Urinary bladder (tissue), 4 donors: ENCODE measurements at places on chromosomes 12 and 14.

DNA sequence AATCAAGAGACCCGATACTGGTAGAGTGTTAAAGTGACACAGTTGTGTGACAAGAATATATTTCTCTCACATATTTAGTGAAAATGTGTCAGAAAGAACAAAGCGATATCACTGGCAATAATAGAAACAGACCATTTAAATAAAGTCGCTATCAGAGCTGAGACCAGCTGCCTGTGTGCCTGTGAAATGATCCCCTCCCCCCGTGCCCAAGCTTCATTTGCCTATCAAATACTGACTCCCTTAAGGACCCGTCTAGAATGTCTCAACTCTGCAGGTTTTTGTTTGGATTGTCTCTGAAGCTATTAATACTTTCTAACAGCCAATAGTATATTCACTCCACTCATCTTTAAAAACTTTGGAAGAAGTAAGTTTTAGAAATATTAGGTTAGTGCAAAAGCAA lies 98.9 kb downstream of the EGLN3 start:
- no peak for DNase-seq

- no peak for DNase-seq
Measured at GRCh38 chr12:7282844-7283243, 21.0 kb upstream of the ACSM4 start.

DNA sequence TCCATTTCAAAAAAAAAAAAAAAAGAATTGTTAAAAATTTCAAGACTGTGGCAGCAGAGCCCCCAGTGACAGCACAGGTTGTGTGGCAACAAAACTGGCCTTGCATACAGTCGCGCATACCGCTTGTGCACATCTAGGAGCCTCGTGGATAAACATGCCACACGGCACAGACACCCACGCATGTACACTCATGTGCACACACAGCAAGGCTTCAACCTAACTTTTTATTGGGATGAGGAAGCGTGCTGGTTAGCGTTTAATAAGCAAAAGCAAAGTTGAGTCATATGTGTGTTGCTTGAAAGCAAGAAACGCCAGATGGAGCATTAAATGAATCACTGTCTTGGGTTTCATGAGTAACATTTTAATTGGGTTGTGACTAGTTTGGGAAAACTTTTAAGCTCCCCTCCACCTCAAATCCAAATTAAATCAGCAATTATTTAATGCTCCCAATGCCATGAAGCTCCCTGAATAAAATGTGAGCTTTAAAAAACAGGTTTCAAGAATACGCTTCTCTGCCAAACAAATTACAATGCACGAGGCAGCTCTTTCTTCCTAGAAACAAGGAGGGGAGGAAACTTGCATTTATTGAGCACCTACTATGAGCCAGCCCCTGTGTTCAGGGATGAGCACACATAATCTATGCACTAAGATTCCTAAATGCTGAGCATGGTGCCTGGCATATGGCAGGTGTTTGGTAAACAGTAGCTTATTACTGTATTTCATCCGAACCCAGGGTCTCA lies 35.7 kb upstream of the EML1 start:
- no peak for DNase-seq

- no peak for DNase-seq
Measured at GRCh38 chr12:52215587-52216031, 17.4 kb upstream of the KRT7 start.

GRCh38 chr12:124655698-124656516 lies 88.5 kb upstream of the NCOR2 start:
- peak; percentile 83 for DNase-seq

- DNase-seq, result no peak
Measured at GRCh38 chr12:41966001-41966400, 178.7 kb downstream of the GXYLT1 start.

- no peak for DNase-seq
Measured at GRCh38 chr14:95039993-95040348, 117.4 kb downstream of the DICER1 start.

DNA sequence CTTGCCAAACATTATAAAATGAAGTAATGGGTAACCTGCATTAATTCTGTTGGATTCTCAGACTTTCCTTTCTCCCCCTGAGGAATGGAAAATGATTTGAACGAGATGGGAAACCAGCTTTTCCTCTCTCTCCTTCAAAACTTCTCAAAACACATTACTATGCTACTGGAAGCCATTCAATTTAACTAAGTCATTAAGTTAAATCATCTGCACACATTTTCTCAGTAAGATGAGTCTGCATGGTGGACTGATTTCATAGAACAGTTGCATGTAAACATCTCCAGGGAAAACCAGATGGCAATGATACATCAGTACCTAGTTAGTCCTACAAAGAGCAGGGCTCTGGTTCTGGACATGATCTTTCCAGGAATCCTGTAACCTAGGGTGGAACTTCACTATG lies 59.9 kb downstream of the BMP4 start:
- DNase-seq, result no peak

GRCh38 chr12:63802012-63802608 lies 22.4 kb downstream of the RXYLT1 start:
- DNase-seq, result no peak

DNA sequence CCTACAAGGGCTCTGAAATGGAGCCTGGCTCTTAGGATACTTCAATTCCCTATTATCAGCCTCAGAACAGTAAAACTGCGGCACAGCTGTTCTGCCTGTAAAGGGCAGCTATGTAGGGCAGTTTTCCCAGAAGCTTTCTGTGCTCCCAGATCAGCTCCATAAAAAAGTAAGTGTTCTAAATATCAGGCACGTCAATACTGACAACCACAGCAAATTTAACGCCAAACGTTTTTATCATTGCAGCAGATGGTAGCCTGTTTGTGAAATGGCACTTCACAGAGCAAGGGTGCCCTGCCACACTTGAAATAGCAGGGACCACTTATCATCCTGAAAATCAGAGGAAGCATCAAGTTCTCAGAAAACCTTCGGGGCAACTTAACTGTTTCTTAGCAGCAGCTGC lies 54.8 kb upstream of the PTHLH start:
- no peak for DNase-seq

GRCh38 chr12:87870061-87870460 lies 159.1 kb downstream of the C12orf50 start:
- no peak for DNase-seq

- no peak for DNase-seq
Measured at GRCh38 chr12:63982604-63983295, 138.2 kb downstream of the SRGAP1 start.

DNA sequence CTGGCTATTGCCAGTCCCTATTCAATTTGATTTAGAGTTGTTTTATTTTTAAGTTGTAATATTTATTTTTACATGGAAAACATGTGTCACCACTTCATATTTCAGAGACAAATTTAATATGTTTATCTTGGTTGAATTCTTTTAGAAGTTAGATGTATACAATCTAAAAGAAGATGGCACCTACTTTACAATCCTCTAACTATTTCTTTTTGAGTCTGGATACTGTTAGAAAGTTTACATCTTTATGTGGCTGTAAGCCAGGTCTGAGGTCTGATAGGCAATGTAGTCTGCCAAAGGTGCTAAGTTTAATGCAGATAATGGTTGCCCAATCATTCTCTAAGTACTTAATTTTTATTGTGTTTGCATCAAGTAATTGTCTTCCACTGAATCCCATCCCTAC lies 7.2 kb upstream of the LMO3 start:
- DNase-seq, result no peak

DNA sequence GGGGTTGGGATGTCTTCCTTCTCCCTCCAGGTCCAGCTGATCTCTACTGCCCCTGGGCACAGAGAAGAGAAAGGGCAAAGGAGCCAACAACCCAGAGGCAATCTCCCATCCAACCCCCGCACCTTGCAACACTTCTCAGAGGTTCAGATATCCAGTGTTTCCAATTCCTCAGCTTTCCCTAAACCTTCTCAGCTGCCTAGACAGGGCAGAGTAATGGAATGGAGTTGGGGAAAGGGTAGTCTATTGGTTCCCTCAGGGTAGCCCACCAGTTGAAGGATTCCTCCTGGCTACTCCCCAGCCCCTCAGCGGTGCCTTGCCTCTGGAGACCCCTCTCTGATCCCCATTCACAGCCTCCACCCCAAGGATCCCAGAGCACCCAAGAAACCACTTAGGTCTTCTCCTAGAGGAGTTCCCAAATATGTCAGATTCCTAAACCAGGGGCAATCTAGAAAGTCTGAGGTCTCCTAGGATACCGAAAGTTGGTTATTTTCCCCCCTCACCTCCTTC lies 537 bp downstream of the NFE2 start:
- no peak for DNase-seq

GRCh38 chr12:63129927-63130326 lies 21.1 kb downstream of the AVPR1A start:
- DNase-seq, result no peak

GRCh38 chr12:115273456-115273855 lies 589.5 kb upstream of the TBX3 start:
- DNase-seq, result no peak

DNA sequence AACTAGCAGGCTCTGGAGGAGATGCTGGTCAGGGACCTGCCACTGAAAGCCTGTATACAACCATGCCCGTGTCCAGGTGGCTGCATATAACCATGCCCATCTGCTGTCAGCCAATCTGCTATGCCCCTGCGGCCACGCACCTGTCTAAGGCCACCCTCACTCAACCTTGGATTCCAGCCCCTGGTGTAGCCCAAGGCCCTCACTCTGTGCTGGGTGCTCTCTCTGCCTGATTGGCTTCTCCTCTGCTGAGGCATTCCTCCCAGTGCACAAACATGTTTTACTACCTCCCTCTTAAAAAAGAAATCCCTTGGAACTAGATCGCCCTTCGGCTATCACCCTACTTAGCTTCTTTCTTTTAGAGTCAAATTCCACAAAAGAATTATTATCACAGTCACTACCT lies 45.5 kb downstream of the ZFP36L1 start:
- no peak for DNase-seq

- DNase-seq, result no peak
Measured at GRCh38 chr12:59594943-59595500, 807 bp upstream of the SLC16A7 start.

DNA sequence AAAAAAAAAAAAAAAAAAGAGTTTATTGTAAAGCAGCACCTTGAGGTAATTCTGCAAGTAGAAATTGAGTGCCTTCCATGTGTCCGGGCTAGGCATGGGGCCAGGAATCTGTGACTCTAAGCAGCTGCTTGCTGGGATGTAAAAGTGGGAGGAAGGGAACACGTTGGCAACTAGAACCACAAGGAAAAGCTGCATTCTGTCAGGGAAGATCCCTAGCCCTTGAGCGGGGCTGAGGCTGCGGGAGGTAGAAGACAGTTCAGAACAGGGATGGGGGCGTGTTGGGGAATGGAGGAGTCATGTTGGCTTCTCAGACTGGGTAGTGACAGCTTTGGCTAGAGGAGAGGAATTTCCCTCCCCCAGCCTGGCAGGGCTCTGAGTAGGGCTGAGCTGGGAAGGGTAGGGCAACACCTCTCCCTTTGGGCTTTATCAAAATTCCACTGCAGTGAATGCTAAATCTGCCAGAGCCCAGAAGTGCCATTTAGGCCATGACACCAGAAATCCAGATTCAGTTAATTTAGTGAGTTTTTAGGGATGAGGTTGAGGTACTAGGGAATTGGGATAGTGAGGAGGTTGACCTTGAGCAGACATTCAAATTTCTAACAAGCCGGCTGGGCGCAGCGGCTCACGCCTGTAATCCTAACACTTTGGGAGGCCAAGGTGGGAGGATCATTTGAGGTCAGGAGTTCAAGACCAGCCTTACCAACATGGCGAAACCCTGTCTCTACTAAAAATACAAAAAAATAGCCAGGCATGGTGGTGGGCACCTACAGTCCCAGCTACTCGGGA lies 3.4 kb upstream of the TRAFD1 start:
- peak; percentile 58 for DNase-seq

DNA sequence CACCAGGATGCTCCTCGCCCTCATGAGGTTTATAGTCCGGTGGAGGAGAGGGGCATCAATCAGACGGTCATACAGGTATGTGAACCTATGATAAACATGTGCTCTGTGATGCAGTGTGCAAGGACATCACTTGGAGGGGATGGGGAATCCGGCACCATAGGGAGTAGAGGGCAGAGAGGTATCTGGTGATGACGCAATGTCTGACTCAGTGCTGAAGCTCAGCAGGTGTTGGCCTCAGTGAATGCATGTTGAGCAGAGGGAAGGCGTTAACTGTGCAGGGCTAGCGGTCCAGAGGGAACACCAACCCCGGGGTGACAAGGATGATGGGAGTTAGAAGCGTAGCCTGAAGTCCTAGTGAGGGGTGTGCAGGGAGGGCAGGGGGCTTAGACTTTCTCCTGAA lies 200.9 kb downstream of the TMEM132C start:
- no peak for DNase-seq

GRCh38 chr12:97552410-97553121 lies 90.0 kb downstream of the RMST start:
- no peak for DNase-seq

- no peak for DNase-seq
Measured at GRCh38 chr14:99794151-99794780, 1.1 kb downstream of the EML1 start.

DNA sequence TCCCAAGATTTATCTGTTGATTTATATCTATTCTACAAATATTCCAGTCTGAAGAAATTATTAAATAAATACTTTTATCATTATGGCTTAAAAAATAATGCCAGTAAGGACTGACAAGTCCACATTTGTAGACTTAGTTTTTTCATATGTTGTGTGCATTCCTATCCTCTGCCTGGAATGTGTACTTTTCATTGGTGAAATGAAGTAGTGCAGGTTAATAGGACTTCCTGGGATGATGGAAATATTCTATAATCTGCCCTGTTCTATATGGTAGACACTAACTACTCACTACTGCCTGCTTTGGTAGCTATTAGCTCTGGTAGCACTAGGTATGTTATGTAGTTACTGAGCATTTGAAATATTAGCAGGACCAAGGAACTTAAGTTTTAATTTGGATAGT lies 86.7 kb downstream of the PCNX1 start:
- DNase-seq, result no peak

- DNase-seq, result no peak
Measured at GRCh38 chr14:64875350-64875749, 4.4 kb downstream of the SPTB start.

DNA sequence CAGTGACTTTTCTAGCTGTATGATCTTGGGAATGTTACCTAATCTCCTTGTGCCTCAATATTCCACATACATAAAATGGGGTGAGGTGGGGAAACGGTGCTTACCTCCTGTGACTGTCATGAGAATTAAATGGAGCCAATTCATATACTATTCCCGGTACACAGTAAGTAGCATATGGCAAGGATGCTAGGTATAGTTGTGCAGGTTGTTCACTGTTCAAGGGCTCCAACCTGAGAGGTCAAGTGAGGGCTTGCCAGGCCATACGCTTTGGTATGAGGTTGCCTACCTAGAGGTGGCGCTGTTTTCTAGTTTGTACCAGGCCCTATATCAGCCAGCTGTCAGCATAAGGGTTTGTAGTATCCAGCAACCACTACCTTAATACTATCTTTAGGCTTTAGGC lies 3.6 kb upstream of the BATF start:
- DNase-seq, result no peak

- DNase-seq, result no peak
Measured at GRCh38 chr12:110102255-110102654, 21.9 kb upstream of the IFT81 start.

DNA sequence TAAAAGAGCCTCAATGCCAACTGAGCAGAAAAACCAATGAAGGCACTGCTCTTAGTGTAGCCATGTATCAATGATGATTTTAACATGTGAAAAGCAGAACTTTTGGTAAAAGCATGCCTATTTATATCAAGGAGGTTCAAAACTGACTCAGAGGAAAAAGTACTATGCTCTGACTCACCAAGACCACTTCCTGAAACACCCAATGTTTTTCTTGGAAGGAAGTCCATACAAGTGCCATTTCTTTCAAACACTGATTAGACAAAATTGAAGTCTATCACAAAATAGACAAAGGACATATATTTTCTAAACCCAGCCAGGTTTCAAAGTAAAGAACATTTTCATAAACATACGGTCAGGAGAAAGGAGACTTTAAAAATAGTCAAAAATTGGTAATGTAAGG lies 88.6 kb downstream of the EPS8 start:
- DNase-seq, result no peak

- DNase-seq, result peak; percentile 61
Measured at GRCh38 chr14:102795060-102795925, 18.0 kb downstream of the TRAF3 start.
